Stimulated activated CD4-positive, alpha-beta T cell treated with anti-CD3 and anti-CD28 coated beads, Interleukin-1b, Interleukin-23, amount 100 ng/mL, for 1 hour (primary cell): ENCODE measurements at places on chromosomes 6 and 20.

DNA sequence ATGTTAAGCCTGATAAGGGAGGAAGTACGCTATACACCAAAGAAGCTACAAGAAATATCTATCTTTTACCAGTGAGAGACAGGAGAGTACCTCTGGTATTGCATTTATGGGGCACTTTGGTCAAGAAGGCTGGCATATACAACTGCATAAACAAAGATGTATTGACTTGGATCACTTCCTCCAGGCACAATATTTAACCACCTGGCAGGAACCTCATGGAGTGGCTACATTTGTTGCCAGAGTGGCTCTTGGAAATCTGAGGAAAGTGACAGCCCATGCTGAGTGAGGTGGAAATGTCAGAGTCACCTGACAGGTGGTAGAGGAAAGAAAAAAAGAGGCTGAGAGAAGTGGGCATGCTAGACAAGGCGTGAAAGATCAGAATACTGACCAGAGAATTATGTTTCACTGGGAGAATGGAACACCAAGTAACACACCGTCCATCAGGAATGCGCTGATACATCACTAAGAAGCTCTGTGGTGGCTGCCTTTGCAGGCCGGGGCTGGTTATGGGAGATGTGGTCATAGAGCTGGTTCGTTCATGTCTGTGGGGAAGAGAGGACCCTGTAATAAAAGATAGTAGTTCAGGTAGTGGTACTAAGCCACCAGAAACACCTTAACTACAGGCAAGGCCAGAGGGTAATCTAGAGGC is 61.4 kb upstream of the UFL1 start:
- no peak for DNase-seq

DNA sequence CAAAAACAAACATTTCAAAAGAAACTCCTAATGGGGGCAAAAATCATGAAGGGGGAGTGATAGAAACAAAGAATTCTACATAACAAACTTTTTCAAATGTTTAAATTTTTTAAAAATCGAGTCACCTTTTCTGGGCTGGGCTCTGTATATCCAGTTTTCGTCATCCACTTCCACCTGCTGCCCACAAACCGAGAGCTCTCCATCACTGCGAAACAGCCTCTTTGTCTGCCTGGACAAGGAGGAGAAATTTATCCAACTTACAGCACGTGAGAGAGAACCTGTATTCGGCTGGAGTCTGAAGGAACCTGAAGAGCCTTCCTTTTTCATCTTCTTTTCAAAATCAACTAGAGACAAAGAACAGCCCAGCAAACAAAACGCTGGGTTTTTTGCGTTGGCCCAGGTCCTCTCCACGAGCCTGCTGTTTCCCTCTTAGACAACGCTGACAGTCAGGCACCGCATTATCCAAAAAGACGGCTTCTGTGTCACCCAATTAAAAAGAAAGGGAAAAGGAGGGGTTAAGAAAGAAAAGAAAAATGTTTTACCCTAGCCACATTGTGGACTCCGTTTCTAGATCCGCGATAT is 72.4 kb upstream of the NHSL1 start:
- DNase-seq: no peak

GRCh38 chr20:25160897-25161296 is 34.6 kb upstream of the ENTPD6 start:
- DNase-seq: no peak

DNA sequence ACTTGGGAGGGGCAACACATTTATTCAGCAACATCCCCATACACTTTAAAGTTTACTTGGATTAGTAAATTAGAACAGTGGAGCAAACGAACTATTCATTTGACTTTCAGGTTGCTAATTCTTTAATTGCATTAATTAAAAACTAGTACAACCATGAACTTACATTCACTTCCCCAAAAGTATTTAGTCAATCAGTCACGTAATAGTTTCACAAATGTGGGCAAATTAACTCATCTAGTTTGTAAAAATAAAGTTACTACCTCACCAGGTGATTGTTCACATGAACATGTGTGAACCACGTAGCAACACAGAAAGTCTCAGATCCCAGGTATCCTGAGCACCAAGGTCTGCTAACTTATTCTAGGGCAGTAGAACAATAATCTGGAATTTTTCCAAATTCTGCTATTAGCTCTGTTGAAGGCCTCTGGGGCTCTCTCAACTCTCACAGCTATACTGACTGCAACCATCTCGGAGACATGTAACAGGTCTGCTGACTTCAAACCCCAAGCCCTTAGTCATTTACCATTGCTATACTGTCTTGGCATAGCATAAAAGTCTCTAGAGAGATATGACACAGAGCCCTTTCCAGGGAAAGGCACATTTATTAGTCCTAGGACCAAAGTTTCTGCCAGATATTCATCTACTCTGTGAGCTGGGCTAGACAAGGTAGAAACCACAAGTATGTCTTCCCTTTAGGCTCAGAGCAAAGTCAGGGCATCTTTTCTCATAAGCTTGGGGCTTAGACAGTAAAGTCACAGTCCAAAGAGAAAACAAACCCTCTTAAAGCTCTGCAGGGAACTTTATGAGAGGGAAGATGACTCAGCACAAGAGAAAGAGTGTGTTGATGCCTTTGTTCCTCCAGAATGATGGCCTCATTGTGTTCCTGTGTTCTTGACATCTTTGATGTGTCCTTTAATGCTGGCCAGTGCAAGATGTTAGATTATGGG is 50.9 kb upstream of the CCDC28A start:
- DNase-seq: no peak

- no peak for DNase-seq
Measured at GRCh38 chr20:19968466-19969073, 48.6 kb upstream of the NAA20 start.

- no peak for DNase-seq
Measured at GRCh38 chr20:57996936-57997890, 231.2 kb downstream of the ANKRD60 start.

DNA sequence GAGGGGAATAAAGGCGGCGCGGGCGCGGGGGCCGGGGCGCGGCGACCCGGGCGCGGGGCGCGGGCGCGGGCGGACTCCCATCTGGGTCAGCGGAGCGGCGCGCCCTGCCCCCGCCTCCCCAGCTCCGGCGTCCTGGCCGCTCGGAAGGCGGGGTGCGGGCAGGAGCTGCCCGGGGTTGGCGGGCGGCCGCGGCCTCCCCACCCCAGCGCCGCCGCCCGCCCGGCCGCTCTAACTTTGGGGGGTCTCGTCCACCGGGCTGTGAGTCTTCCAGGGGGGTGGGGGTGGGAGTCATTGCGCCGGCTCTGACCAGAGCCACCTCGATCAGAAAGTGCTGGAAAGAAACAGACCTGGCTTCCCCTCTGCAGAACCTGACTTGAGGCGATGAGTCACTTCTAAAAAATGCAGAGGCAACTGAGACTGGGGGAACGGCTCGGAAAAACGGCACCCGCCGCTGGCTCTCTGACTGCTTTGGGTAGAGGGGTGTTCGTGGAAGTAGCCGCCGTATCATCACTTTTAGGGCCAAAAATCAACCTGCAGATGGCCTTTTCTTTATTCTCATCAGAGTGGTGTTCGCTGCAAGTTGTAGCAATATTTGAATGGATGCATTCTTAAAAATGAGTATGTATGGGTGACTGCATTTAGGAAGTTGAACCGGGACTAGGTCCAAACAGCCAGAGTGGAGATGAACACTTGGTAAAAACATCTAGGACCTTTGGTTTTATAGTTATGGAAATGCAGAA is 667 bp downstream of the CAP2 start:
- DNase-seq: no peak

- no peak for DNase-seq
Measured at GRCh38 chr20:33370291-33370690, 31.0 kb downstream of the CDK5RAP1 start.

- no peak for DNase-seq
Measured at GRCh38 chr6:135869857-135870256, 18.4 kb downstream of the PDE7B start.

DNA sequence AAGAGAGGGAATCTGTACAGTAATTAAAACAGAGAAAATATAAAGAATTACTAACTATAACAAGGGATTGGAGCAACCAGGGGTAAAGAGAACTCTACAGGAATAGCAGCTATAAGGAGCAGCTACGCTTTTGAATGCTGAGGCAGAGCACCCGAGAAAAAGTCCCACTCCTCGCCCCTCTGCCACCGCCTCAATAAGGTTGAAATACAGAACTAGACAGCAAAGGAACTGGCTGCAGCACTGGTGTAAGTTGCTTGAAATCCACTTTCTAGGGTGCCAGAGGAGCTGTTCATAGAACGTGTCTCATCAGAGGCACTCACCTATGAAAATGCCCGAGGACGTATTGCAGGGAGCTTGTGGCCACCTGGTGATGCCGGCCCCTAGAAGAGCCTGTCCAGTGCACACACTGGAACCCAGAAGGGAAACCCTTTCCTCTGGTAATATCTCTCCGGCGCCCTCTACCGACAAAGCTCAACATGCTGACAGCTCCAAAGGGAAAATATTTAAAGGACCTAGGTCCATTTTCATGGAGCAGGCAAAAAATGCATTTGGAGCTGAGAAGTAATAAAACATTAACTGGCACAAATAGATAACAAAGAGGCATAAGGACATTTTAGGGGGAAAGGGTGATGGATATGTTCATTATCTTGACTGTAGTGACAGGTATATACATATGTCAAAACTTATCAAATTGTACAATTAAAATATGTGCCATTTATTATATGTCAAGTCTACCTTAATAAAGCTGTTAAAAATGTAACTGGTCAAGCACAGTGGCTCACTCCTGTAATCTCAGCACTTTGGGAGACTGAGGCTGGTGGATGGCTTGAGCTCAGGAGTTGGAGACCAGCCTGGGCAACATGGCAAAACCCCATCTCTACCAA is 137.4 kb upstream of the HDAC2 start:
- DNase-seq: no peak

DNA sequence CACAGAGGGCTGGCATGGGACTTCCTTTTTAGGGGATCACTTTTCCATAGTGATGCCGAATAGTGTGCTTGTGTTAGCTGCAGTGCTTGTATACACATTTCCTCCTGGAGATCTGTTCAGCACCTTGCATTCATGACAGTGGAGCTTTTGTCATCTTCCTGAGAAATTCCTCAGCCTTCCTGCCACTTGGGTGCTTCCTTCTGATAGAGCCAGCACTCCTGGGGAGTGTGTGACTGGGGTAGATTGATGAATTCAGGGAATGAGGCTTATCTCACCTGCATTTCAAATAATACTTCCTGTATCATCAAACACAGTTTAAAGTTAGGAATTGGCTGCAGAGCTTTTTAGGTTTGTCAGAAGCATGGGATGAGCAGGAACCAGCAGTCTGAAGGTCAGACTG is 48.8 kb upstream of the SCGN start:
- DNase-seq: no peak

DNA sequence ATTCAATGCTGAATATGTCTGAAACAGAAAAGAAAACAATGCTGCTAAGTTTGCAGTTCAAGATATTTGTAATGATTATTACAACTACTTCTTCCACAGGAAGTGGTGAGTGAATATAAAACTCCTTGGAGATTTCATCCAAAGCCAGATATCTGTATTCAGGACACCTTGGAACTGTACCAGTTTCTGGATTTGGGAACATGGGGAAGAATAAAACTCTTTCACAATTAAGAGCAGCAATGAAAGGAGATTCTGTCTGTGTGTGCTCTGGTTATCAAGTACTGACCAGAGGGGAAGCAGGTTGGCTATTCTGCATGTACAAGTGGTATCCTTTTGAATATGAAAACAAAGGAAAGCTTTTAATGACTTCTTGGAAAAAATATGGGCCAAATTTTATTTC is 21.1 kb downstream of the ELOVL2 start:
- no peak for DNase-seq

DNA sequence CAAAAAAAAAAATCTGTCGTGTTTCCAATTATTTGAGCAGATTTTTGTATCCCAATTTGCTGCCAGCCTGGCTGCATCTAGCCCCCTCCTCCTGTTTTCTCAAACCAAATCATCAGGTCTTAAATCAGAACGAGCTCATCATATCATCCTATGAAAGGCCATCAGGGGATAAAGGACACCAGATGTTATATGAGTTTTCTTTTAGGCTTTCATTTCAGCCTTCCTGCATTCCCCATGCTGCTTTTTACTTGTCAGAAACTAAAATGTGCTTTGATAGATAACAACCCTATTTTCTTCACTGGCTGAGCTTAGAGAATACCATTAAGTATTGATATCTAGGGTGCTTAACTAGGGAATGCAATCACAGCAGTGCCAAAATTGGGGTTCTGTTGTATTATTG is 968.4 kb upstream of the SLC35B3 start:
- DNase-seq: no peak

GRCh38 chr20:60573003-60573680 is 614.9 kb downstream of the CDH26 start:
- DNase-seq: no peak

GRCh38 chr20:57439432-57439831 is 48.2 kb downstream of the RBM38 start:
- no peak for DNase-seq

DNA sequence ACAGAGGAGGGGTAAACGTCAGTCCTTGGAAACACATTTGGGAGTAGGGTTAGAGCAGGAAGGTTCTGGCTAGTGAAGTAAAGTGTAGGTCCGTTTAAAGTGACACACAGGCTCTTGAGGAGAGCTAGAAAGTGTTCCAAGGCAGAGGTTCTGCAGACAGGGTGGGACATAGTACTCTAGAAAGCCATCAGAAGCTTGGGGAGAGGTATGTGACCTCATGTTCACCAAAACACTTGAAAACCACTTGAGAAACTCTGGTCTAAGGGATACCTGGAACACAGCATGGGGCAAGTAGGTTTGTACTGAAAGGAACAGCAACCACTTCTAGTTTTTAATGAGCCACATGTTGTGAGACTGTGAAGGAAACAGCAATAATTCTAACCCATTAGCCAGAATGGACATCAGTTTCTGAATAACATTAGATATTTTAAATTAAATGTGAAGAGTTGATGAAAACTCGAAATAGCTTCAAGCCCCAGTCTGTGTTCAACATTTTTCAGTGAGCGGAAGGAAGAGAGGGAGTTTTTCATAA is 49.0 kb downstream of the SOBP start:
- no peak for DNase-seq

- no peak for DNase-seq
Measured at GRCh38 chr6:170042596-170043118, 248.2 kb downstream of the DLL1 start.

DNA sequence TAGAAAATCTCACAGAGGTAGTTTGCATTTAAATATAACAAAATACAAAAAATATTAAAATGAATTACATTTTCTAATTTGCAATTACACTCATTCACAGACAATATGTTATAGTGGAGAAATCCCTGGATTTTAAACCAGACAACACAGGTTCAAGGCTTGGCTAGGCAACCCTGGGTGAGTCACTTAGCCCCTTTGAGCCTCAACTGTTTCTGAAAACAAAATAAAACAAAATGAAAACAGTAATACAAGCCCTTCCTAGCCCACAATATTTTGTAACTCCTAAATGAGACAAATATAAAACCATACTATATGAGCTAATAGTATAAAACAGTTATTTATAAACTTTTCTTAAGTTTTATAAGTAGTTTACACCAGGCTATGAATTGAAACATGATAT is 41.0 kb downstream of the UQCC1 start:
- DNase-seq: no peak

- no peak for DNase-seq
Measured at GRCh38 chr6:44086931-44087574, 40.2 kb downstream of the MRPL14 start.

GRCh38 chr20:23794841-23795240 is 31.7 kb downstream of the CST2 start:
- DNase-seq: no peak
